ENCODE measurements at places on chromosomes 4 and X. TPM values are rescaled to one million over a fixed set of nuclear protein-coding genes. Genes with fewer than 3 reads are reported as not detected.
A peak's percentile ranks its signal among the peaks of the same experiment; 100 is the strongest.

The GUCY1B1 gene
- 24.7 TPM for total RNA-seq

The ANAPC10 gene
- total RNA-seq = 18.0 TPM

The MEPE gene
- not detected for total RNA-seq

The RNF113A gene
- 13.3 TPM for total RNA-seq

The CBLL2 gene
- total RNA-seq = not detected

The FGFBP1 gene
- 6.9 TPM for total RNA-seq

The PLAC8 gene
- total RNA-seq = 10.3 TPM

The ARMCX4 gene
- total RNA-seq = 16.0 TPM

The MAGEC2 gene
- not detected for total RNA-seq

GRCh38 chrX:16573781-16574180, 76.2 kb upstream of the S100G start:
- H3K27ac ChIP-seq = no peak overlapping the region
- H3K27me3 ChIP-seq = no peaks in the 10 kb centered on the region
- no peaks in the 10 kb centered on the region for H3K36me3 ChIP-seq
- DNase-seq = no peak

- H3K4me1 ChIP-seq = no peaks in the 10 kb centered on the region
- no peak overlapping the region for H3K27ac ChIP-seq
- no peaks in the 10 kb centered on the region for H3K36me3 ChIP-seq
- no peak overlapping the region for H3K4me3 ChIP-seq
- no peaks in the 10 kb centered on the region for H3K27me3 ChIP-seq
Observed at GRCh38 chr4:94834501-94834900, 76.7 kb downstream of the BMPR1B start.

- no peak for DNase-seq
- H3K27ac ChIP-seq = no peak overlapping the region
- no peaks in the 10 kb centered on the region for H3K4me1 ChIP-seq
- no peak overlapping the region for H3K4me3 ChIP-seq
- no peaks in the 10 kb centered on the region for H3K36me3 ChIP-seq
- H3K27me3 ChIP-seq = no peaks in the 10 kb centered on the region
Observed at GRCh38 chrX:13094828-13095341, 50.5 kb upstream of the FAM9C start.

DNA sequence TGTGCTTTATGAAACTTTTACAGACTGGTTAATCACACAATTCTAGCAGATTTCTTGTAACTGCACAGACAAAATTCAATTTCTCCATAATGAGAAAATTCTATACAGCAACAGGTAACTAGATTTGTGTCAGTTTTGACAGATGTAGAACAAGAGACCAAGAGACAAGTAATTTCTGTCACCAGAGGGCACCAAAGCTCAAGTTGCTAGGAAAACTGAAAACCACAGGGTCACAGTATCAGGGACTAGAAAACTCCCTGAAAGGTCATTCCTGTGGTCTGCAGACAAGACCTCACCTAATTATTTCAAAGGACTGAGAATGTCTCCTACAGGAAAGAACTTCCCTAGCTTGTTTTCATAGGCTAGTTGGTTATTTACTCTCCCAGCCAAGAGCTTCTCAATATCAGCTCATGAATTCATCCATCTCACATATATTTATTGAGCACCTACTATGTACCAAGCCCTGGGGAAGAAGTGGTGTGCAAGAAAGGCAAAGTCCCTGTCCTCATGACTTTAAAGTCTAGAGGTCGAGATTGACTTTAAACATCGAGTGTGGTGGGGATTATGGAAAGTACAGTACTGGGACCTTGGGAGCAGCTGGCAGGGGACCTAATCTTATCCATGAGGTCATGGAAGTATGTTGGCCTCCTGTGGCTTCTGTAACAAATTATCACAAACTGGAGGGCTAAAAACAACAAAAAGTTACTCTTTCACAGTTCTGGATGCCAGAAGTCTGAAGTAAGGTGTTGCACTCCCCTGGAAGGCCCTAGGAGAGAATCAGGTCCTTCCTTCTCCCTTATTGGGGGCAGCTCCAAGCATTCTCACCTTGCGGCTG, 47.8 kb upstream of the SETD7 start:
- H3K27ac ChIP-seq = no peak overlapping the region
- H3K4me3 ChIP-seq = no peak overlapping the region

DNA sequence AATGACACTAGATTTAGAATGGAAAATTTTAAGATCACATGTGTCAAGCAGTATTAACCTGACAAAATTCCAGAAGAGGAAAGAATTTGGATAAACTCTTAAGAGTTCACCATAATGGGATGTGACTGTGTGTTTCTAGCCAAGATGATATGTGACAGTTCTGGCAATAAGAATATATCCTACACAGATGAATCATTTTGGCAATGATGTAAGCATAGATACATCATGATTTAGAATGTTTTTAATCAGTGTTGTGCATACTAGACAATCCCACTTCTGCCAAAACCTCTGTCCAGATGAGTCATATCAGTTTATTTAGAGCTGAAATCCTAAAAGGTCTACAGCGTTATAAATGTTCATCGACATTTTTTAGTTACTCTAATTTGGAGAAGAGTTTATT, 48.8 kb downstream of the PTCHD1 start:
- DNase-seq = no peak
- no peaks in the 10 kb centered on the region for H3K36me3 ChIP-seq
- no peaks in the 10 kb centered on the region for H3K27me3 ChIP-seq
- H3K27ac ChIP-seq = no peak overlapping the region

DNA sequence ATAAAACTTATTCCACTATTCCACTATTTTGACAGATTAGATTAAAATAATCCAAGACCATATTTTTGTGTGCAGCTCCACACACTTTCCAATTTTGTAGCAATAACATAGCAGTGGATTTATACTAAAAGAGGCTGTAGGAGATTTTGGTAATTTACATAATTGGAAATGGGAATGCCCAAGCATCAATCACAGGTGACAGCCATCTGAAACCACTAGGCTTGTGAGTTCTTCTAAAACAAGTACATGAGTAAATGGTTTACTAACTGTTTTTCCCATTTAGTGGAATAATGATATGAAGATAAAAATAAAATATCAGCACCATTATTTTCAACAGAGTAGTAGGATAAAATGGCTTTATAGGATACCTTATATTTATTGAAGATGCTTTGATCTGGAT, 4.4 kb downstream of the ANK2 start:
- H3K36me3 ChIP-seq = no peaks in the 10 kb centered on the region
- H3K4me1 ChIP-seq = no peaks in the 10 kb centered on the region
- H3K4me3 ChIP-seq = no peak overlapping the region

DNA sequence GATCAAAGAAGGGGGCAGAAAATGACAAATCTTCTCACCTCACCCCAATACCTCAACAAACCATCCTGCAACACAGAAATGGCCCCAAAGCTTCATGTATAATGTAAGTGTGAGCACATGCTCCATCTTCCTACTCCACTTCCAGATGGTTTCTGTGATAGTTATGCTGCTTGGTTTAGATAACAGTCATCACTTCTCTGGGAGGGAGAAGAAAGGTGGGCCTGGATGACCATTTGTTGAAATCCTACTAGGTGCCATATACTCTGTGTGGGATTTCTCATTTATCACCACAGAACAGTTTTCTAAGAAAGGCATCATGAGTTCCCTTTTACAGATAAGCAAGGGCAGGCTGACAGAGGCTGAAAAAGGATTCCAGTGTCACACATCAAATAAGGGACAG, 31.3 kb upstream of the NXF3 start:
- H3K4me3 ChIP-seq = no peak overlapping the region
- no peak overlapping the region for H3K27ac ChIP-seq
- H3K36me3 ChIP-seq = no peaks in the 10 kb centered on the region
- no peaks in the 10 kb centered on the region for H3K27me3 ChIP-seq
- no peaks in the 10 kb centered on the region for H3K4me1 ChIP-seq

- no peak overlapping the region for H3K27ac ChIP-seq
- no peaks in the 10 kb centered on the region for H3K36me3 ChIP-seq
- DNase-seq = no peak
- H3K4me1 ChIP-seq = no peaks in the 10 kb centered on the region
Observed at GRCh38 chr4:2371765-2372487, 46.5 kb downstream of the ZFYVE28 start.

DNA sequence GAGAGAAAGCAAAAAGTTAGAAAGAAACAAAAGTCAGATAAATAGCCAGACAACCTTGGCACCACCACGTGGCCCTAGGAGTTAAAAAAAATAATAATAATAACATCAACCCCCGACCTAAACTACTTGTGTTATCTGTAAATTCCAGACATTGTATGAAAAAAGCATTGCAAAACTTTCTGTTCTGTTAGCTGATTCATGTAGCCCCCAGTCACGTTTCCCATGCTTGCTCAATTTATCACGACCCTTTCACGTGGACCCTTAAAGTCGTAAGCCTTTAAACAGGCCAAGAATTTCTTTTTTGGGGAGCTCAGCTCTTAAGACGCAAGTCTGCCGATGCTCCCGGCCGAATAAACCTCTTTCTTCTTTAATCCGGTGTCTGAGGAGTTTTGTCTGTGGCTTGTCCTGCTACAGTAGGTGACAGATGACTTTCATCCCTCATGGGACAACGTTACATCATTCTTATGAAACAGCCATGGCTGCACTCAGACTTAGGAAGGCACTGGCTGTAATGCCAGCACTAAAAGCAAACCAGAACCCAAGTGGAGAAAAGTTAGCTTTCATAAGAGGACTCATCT, 520 bp downstream of the ACOX3 start:
- DNase-seq = no peak
- H3K36me3 ChIP-seq = no peaks in the 10 kb centered on the region
- H3K4me3 ChIP-seq = peak overlapping the region; percentile 100
- peak overlapping the region; percentile 98 for H3K27ac ChIP-seq
- peaks cover 25% of the 10 kb centered on the region for H3K4me1 ChIP-seq

GRCh38 chr4:106019771-106020170, 124.5 kb downstream of the NPNT start:
- no peaks in the 10 kb centered on the region for H3K27me3 ChIP-seq
- no peaks in the 10 kb centered on the region for H3K4me1 ChIP-seq
- DNase-seq = no peak
- H3K36me3 ChIP-seq = no peaks in the 10 kb centered on the region

- no peak for DNase-seq
- H3K4me1 ChIP-seq = no peaks in the 10 kb centered on the region
- no peak overlapping the region for H3K27ac ChIP-seq
- H3K4me3 ChIP-seq = no peak overlapping the region
- H3K27me3 ChIP-seq = no peaks in the 10 kb centered on the region
Observed at GRCh38 chr4:90855111-90855510, 727.9 kb downstream of the CCSER1 start.

- H3K27me3 ChIP-seq = no peaks in the 10 kb centered on the region
- no peaks in the 10 kb centered on the region for H3K36me3 ChIP-seq
- no peaks in the 10 kb centered on the region for H3K4me1 ChIP-seq
- no peak overlapping the region for H3K4me3 ChIP-seq
Observed at GRCh38 chrX:2888309-2888708, 40.8 kb downstream of the ARSD start.

DNA sequence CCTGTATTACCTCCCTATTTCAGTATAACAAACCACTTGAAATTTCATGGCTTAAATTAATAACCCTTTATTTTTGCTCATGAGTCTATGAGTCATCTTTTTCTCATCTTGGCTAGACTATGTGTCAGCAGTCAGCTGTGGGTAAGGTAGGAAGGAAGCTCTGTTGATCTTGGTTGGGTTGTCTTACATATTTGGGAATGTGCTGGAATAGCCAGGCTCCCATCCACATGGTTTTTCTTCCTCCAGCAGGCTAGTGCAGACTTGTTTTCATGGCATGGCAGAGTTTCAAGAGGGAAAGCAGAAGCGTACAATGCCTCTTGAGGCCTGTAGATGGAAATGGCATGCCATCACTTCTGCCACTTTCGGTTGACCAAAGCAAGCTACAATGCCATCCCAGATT, 89.7 kb downstream of the LINC00632 start:
- H3K4me1 ChIP-seq = no peaks in the 10 kb centered on the region
- H3K27me3 ChIP-seq = no peaks in the 10 kb centered on the region
- H3K36me3 ChIP-seq = no peaks in the 10 kb centered on the region
- no peak for DNase-seq

DNA sequence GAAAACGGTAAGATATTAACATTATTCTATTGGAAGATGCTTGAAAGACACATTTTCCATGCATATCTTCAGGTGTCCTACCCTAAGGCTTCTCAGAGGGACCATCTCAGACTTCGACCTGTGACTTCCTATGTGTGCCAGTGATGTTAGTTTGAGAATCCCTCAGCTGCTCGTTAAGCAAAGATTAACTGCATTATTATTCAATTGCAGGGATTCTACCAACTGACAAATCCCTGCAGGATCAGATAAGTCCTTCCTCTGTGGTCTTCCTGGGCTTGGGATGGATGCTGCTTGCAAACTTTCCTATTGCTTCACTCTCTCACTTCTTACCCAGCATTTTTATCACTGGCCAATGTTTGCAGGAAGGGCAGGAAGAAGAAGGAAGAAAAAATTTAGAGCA, 83.0 kb upstream of the PPARGC1A start:
- no peak overlapping the region for H3K27ac ChIP-seq
- H3K27me3 ChIP-seq = no peaks in the 10 kb centered on the region
- no peak overlapping the region for H3K4me3 ChIP-seq
- no peak for DNase-seq
- no peaks in the 10 kb centered on the region for H3K36me3 ChIP-seq

DNA sequence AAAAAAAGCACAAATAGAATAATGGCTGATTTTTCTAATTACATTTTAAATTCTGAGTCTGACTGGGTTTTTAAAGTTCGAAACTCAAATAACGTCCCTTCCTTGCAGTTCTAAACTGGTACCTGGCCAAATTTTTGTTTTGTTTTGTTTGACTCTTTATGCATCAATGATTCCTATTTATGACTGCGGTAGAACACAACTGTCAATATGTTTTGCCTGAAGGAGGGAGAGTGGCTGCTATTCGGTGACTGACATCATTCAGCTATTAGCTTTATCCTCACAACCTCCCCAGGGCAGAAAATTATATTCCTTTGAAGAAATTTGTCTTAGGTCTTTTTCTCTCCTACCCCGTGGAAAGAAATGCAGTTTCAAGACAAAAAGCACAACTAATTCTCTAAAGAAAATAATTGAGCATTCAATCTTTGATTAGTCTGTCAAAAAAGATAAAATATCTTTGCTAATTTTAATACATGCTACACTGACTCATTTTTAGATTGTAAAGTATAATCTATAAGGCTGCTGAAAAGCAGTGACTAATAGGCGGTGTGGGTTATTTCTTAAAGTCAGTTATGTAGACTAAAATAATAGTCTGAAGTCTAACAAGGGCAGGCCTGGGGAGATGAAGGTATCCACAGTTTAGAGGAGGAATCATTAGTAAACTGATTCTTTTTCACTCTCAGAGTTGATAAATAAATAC, 61.9 kb downstream of the TMEM150C start:
- no peaks in the 10 kb centered on the region for H3K4me1 ChIP-seq
- H3K27ac ChIP-seq = no peak overlapping the region
- H3K4me3 ChIP-seq = no peak overlapping the region

DNA sequence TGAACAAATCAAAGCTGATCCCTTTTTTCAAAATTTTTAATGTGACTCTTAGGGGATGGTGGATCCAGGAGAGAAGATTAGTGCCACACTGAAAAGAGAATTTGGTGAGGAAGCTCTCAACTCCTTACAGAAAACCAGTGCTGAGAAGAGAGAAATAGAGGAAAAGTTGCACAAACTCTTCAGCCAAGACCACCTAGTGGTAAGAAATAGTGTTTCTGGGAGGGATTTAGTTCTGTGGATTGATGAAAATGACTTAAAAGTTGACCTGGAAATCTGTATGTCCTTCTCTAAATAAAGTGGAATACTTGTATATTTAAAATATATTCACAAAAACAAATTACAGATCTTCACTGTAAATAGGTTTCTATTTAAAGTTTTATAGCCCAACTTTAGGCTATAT, 29.2 kb downstream of the NUDT9 start:
- H3K27me3 ChIP-seq = no peaks in the 10 kb centered on the region
- H3K36me3 ChIP-seq = peaks cover 9% of the 10 kb centered on the region
- H3K4me1 ChIP-seq = no peaks in the 10 kb centered on the region
- DNase-seq = no peak
- no peak overlapping the region for H3K27ac ChIP-seq

- no peak for DNase-seq
- H3K27me3 ChIP-seq = no peaks in the 10 kb centered on the region
- H3K4me1 ChIP-seq = no peaks in the 10 kb centered on the region
- no peaks in the 10 kb centered on the region for H3K36me3 ChIP-seq
- no peak overlapping the region for H3K27ac ChIP-seq
Observed at GRCh38 chr4:100026066-100026465, 76.0 kb upstream of the H2AZ1 start.
